ENCODE measurements at places on chromosomes 16 and 17. TPM values are rescaled to one million over a fixed set of nuclear protein-coding genes. Genes with fewer than 3 reads are reported as not detected.

The SOST gene
- total RNA-seq: 1.5 TPM

- no peak for DNase-seq
Measured at GRCh38 chr16:25006504-25007056, 8.6 kb downstream of the ARHGAP17 start.

DNA sequence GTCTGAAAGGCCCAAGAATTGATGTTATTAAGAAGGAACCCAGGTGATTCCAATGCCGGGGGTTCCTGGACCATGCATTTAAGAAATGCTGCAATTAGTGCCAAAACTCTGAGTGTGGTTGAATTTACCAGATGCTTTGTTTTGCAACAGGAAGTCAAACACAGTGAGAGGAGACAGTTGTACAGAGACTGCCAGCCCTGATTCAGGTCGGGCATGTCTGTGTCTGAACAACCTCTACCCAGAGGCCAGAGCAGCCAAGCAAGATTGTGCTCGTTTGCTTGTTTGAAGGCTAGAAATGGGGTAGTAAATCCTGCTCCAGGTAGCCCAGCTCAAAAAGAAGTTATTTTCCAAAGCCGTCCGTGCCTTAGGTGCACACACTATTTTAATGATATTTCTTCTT, 412.4 kb upstream of the ERCC4 start:
- no peak for DNase-seq

DNA sequence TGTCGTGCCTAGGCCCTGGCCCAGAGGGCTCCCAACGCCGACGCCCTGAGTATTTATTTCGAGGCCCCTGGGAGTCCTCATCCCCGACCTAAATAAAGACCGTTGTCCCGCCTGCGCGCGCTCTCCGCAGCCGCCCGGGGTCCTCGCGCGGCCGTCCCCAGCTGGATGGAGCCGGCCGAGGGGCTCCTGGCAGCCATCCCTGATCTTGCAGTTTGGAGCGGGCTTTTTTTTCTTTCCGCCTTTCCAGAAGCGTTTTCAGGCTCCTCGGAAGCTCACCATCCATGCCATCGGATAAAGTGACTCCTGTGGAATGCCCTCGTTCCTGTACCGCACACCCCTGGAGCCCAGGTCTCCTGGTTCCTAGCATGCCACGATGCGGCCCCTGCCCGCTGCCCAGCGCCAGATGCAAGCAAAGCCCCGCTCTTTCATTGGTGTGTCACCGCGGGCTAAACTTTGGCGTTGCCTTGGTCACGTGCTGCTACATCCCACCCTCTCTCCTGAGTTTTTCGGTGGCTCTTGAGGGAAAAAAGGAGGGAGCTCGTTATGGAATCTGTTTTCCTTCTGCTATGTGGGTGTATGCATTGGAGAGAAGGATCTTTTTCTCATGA, 716 bp downstream of the TMEM94 start:
- no peak for DNase-seq

DNA sequence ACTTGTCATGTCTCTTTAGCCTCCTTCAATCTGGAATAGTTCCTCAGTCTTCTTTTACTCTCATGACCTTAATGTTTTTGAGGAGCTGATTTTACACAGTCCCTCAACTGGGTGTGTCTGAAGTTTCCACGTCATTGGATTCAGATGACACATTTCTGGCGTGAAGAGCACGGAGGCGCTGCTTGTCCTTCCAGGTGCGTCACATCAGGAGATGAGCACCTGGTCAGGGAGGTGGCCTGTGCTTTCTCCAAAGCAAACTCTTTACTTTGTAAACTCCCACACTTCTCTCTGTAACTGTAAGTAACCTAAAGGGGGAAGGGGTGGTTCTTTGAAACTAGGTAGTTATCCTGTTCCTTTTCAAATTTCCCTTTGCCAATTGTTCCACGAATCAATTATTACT, 52.5 kb upstream of the MNT start:
- no peak for DNase-seq

DNA sequence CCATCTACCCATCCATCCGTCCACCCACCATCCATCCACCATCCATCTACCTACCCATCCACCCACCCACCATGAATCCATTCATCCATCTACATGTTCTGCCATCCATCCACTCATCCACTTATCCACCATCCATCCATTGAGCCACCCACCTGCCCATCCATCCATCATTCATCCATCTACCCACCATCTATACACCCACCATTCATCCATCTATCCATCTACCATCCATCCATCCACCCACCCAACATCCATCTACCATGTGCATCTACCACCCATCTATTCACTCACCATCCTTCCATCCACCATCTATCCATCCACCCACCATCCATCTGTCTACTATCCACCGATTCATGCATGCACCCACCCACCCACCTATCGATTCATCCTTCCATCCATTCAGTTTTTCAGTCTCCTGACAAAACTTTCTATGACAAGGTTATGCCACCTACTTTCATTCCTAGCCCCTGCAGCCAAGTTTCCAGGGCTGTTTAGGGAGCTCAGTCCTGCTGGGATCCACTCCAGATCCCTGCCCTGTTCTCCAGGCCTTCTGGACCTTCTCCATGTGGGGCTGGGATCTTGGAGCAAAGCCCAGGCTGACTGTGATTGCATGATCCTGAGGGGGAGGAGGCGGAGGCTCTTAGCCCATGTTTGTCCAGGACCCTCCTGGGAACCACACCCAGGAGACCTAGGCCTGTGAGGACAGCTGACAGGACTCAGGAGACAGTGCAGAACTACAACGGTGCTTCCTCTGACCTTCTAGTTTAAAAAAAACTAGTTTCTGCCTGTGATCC, 27.4 kb downstream of the BCO1 start:
- DNase-seq: no peak
